Stimulated activated CD8-positive, alpha-beta memory T cell treated with anti-CD3 and anti-CD28 coated beads, Interleukin-15, amount 100 ng/mL, for 24 hours (primary cell): ENCODE measurements at places on chromosomes 1 and 21.

DNA sequence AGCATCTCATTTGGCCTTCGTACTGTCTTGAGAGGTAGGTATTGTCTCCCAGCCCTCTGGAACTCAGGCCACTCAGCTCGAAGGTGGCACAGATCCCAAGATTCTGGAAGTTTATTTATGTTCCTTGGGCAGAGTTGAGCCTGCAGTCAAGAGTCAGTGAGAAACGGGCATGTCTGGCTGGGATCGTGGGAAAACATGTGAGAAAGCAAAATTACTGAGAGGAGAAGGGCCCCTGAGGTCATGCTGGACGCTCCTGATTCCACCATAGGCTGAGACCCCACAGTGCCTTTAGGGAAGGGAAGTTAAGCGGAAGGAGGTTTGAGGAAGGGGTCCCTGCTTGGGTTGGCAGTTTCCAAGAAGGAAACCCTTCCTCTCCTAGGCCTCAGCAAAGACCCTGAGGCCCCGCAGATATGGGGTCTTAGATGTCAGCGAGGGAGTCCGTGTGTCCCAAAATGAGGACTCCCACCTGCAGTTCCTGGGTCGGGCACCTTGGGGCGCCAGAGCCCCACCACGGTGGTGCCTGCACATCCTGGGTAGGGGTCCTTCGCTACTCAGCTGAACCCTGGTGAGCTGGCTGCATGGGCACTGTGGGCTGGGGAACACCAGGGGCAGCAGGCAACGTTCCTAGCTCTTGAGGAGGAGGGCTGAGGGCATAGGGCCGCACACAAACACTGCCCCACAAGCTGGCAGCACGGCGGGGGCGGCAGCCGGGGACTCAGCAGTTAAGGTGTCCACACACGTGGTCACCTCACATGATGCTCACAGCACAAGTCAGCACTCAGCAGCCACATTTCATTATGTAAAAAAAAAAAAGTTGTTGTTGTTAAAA lies 12.3 kb upstream of the SEMA4A start:
- DNase-seq: no peak

DNA sequence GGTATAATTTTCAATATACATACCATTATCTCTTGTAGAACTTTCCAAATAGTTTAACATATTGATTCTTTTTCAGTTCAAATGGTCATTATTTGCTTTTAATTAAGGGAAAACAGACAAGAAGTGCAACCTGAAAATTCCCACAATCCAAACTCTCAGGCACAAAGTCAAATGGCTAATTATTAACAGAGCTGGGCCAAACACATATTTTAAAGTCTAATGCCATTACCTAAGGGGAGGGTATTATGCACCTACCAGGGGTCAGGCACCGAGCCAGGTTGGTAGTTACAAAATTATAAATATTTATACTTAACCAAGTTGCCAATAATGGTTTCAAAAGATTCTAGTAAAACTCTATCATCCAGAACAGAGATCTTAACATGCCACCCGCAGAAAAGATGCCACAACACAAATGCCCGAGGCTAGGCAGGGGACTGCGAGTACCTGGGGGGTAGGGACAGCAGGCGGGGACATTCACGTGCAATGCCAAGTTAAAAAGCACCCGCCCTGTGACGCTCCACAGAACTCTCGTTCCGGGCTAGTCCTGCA lies 15.0 kb downstream of the LBR start:
- DNase-seq: no peak

DNA sequence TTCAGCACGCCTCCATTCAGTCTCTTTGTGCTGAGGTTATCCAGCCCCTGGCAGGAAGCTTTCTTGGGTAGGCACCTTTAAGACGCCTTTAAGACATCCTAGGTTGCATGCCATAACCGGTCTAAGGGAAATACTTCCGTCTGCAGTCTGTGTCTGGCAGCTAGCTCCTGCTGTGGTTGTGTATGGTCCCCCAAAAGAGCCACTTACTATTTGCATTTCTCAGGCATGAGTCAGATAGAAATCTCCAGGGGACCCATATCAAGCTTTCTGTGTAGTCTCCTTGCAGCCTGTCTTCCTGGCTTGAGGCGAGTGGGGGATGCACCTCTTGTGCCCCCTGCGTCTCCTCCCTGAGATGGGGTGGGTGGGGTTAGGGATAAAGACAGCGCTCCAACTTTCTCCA lies 10.0 kb upstream of the RYR2 start:
- DNase-seq: no peak

- no peak for DNase-seq
These were observed 10.8 kb upstream of the PIGK start for GRCh38 chr1:77230051-77230450.

DNA sequence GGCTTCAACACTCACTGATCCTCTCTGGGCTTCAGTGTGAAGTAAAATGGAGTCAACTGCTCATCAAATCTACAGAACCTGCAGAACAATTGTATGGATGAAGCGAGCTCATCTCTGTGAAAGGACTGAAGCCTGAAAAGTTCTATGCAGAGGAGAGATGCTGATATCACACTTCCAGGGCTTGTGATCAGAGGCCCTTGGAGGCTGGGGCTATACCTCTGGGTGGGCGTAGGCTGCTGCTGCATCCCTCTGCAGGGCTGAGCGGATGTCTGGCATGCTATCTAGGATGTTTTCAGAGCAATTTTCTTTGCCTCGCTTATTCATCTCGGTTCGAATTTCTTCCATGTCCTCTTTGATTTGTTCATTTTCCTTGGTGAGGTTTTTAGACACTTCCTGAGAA lies 17.6 kb downstream of the OLFML2B start:
- no peak for DNase-seq

GRCh38 chr21:41767606-41768436 lies 969 bp upstream of the RIPK4 start:
- no peak for DNase-seq

GRCh38 chr1:46539972-46540371 lies 11.5 kb downstream of the KNCN start:
- no peak for DNase-seq
